ENCODE measurements at places on chromosomes 2 and 18.

DNA sequence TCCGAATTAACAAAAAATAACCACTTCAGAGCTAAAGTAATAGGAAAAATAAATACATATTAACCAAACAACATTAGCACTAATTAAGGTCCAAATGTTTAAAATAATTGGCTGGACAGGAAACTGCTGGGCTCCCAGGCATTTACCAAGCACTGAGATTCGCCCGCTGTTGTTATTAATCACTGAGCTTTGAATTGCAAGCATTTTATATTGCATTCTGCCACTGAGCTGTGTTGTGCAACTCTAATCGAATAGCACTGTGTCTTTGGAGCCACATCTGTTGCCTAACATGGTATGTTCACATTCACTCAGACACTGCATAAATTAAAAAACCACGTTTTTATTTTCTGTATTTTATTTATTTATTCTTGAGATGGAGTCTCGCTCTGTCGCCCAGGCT, 88.9 kb downstream of the SOWAHC start:
- no peak for DNase-seq

- DNase-seq = no peak
Measured at GRCh38 chr2:111662771-111663470, 221.1 kb downstream of the ANAPC1 start.

- no peak for DNase-seq
Measured at GRCh38 chr2:55962915-55963314, 39.3 kb upstream of the EFEMP1 start.

GRCh38 chr2:103959174-103960128, 894.5 kb upstream of the POU3F3 start:
- no peak for DNase-seq

GRCh38 chr2:67142071-67142470, 255.1 kb upstream of the ETAA1 start:
- no peak for DNase-seq

DNA sequence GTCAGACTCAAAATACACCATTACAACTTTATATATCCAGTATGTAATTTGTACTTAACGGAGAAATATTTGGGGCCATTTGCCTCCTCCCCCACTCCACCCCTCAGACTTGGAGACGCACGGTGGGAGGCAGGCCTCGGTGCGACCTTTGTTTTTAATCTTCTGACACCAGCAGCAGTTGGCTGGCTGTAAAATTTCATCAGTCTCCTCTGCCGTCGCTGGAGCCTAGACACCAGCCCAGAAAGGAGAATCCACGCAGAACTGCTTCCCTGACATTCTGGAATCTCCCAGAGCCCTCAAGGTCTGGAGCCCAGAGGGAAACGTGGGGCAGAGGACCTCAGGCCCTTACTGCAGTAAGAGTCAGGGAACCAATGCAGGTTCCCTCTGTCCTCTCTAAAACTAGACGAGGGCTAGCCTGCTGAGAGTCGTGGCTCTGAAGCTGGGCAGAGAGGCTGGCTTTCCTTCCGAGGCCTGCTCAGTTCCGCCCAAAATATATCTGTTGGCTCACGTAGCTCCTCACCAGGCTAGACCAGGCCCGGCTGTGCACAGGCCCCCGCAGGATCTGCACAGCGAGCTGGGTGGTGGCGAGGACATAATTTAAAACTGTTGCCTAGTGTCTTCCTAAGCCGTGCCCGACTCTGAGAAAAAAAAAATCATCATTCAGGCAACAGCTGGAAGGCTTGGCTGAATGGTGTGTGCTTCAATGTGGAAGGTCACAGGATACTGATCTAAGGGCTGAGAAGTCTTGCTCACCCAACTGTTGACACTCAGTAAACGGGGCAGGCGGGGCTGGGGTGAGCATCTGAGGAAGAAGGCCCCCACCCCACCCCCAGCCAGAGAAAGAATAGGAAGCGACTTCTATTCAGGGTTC, 40.4 kb downstream of the EN1 start:
- no peak for DNase-seq

DNA sequence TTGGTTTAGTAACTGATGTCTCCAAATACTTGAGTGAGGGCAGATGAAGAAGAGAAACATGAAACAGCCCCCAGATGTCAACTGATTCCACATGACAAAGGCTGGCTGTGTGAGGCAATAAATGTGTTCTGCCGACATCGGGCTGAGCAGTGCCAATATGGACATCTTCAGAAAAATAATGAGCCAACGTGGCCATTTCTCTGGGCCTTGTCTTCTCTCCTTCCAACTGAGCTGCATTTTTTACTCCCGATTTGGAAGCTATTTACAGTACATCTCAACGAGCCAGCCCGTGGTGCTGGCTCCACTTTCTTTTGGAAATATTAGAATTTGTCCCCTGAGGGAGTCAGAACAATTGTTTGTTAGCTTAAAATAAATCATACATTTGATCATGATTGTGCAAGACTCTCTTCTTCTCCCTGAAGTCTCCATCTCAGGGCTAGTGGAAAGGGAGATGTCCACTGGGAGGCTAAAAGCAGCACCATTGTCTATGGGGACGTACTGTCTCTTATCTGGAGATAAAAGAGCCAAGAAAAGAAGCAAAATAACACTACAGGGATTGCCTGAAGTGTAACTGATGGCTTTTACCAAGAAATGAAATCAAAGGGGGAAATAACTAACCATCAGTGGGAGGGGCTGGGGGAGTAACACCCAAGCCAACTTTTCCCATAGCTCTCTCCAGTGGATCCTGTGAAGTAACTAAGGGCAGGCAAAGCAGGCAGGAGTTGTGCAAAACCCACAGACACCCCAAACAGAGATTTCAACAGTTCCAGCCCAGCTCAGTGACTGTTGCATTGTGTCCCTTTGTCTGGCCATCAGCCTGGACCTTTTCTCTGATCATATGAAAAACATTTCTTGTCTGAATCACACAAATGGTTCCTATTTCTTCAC, 114.8 kb downstream of the RDH14 start:
- no peak for DNase-seq

- DNase-seq = no peak
Measured at GRCh38 chr2:200257570-200257969, 48.9 kb upstream of the SPATS2L start.

DNA sequence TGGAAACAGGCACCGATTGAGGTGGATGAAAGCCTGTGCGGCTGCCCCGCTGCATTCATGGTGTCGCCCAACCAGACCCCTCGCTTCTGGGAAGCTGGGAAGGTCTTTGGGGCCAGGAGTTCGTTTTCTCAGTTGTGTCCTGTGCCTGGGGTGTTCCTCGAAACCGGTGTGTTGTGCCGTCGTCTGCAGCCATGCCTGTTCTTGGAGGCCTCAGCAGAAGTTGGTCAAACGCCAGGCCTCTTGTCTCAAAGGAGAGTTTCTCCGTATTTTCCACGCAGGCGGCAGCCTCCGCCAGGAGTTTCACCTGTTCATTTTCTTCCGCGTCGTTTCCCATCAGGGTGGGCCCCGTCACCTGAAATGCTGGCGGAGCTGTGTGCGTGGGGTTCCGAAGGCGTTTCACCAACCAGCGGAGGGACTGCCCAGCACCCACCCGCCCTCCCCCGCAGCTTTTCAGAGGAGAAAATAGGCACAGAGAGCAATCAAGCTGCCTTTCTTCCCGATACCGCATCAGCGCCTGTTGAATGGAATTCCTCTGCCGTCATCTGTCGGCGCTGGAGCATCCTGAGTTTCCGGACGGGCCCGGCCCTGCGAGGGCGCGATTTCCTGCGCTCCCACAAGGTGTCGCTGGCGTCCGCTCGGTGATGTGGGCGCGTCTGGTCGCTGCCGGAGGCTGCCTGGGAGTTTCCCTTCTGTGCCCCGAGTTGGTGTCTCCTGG, 17.0 kb upstream of the NFATC1 start:
- peak; percentile 68 for DNase-seq

- DNase-seq = no peak
Measured at GRCh38 chr2:227460070-227460485, 11.9 kb upstream of the AGFG1 start.

GRCh38 chr18:39761273-39761672, 2193.8 kb upstream of the PIK3C3 start:
- no peak for DNase-seq

DNA sequence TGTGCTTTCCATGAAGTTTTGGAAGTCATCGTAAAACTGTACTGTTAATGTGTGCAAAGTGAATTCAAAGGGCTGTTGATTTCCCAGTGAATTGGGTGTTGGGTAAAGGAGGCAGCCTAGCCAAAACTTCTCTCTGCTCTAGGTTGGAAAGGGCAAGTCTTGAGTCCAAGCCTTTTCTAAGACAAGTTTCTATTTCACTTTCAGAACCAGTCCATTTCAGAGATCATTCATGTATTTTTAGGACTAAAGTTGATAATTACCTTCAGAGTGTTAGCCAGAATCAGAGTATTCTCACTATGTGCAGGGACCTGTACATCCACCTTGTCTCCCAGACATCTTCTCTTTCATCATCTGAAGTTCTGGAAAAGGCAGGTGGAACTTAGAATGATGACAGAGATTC, 636.1 kb upstream of the KLHL29 start:
- DNase-seq = no peak

DNA sequence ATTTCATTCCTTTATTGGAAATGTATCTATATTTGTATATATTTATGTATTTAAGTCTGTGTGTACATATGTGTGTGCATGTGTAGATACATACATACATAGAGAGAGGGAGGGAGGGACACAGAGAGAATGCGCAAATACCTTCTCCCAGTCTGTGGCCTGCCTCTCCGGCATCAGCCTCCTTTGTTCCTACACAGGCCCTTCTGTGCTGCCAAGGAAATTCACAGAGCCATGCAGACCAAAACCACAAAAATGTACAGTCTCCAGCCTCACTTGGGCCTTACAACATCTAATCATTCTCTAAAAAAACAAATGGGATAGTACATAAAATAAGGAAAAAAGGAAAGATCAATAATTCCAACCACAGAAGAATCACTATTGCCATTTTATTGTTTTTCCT, 8.8 kb upstream of the CRACDL start:
- DNase-seq = no peak

GRCh38 chr2:9663008-9663879, 32.4 kb upstream of the YWHAQ start:
- no peak for DNase-seq

- no peak for DNase-seq
Measured at GRCh38 chr2:218557941-218558340, 10.2 kb downstream of the USP37 start.

DNA sequence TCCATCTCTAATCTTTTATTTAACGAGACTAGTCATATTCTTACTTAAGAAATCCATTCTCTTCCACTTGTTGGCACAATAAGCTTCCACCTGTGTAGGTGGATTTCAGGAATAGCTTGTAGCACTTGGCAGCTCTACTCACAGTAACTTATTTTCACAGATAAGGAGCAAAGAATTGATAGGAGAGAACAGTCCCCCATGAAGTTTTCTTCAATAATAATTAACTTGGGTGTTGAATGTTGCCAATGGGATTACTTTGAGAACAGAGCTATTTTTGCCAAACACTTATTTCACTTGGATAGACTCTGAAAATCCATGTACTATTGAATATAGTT, 1388.6 kb upstream of the PIK3C3 start:
- DNase-seq = no peak

GRCh38 chr18:43710135-43710534, 432.8 kb upstream of the SYT4 start:
- DNase-seq = no peak

DNA sequence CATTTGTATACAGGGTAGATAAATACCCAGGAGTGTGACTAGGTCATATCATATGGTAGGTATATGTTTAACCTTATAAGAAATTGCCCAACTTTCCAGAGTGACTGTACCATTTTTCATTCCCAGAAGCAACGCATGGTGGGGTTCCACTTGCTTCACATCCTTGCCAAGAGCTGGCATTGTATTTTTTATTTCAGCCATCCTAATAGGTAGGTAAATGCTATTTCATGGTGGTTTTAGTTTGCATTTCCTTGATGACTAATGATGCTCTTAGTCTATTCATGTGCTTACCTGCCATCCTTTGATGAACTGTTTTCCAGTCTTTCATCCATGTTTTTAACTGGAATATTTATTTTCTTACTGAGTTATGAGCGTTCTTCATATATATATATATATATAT, 51.9 kb downstream of the MAP4K3 start:
- DNase-seq = no peak

DNA sequence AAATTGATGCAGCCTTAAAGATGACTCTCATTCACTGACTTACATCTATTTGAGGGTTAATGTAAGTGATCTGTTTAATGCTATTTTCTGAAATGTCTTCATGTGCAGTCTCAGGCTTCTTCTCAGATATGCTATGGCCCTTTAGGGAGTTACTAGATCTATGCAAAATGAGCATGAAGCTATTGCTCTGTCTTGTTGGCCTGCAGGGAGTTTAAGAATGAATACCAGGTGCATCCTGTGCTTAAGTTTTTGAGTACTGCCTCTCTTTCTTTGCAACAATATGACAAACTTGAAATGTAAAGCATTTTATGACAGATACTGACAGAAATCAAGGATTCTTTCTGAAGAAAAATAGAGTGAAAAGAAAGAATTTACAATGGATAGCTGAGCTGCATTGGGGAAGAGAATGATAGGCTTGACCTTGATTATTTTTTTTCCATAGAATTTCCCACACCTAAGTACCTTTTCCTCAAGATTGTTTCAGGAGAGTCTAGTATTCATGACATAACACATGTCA, 1058.3 kb upstream of the TMEFF2 start:
- DNase-seq = no peak

DNA sequence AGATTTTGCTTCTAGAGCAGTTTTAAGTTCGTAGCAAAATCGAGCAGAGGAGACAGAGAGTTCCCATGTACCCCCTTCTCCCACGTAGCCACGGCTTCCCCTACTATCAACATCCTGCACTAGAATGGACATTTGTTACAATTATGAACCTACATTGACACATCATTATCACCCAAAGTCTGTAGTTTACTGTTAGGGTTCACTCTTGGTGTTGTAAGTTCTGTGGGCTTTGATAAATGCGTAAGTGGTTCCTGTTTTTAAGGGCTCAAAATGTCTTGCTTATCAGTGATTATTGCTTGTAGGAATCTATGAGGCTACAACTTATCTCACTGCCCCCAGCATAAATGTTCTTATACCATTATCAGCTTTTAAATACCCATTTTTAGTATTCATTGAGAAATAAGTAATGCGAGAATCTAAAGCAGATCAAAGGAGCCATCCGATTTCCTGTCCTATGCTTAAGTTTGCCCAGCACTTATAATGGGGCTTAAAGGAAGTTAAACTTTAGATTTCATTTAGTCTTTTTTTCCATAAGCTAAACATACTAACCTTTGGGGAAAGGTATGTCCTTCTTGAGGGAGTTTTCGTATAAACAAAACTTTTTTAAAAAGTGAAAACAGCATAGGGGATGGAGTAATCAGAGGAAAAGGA, 118.7 kb downstream of the HAUS1 start:
- no peak for DNase-seq

All from stimulated activated CD4-positive, alpha-beta T cell treated with anti-CD3 and anti-CD28 coated beads, Interleukin-1b, Interleukin-23, amount 100 ng/mL, for 1 hour (primary cell).